ENCODE measurements at places on chromosomes 5 and 9. TPM values are rescaled to one million over a fixed set of nuclear protein-coding genes. Genes with fewer than 3 reads are reported as not detected.

The RNF224 gene
- total RNA-seq = 0.23 TPM

DNA sequence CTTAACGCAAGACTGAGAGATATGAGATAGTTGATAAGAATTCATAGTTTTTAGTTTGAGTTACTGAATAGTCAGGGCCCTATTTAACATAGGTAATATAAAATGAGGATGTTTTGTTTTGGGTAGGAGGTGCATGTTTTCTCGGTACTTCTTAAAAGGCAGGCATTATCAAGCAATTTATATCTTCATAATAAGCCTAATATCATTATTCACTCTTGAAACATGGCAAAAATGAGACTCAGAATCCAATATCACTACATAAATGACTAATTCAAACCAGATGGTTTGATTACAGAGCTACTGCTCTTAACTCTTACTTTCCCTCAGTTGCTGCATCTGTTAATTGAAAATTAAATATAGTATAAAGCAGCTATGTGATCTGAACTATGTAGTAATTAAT is 2038.7 kb downstream of the EFNA5 start:
- no peak for DNase-seq

The PLAC8L1 gene
- total RNA-seq = not detected

- no peak for DNase-seq
Observed at GRCh38 chr5:118700510-118700909, 287.8 kb downstream of the DTWD2 start.

- DNase-seq = no peak
Observed at GRCh38 chr9:135555203-135555602, 6.4 kb upstream of the PAEP start.

The SRP19 gene
- total RNA-seq = 80.4 TPM

DNA sequence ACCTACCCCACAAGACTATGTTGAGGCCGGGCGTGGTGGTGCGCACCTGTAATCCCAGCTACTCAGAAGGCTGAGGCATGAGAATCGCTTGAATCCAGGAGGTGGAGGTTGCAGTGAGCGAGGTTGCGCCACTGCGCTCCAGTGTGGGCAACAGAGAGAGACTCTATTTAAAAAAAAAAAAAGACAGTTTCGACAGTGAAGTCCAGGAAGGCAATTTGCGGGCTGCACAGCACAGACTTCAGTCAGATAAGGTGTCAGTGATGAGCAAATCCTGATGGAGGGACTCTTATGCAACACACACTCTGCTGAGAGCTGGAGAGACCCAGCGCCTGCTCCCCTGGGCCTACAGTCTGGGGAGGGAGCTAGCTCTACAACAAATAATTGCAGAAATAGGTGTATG is 14.2 kb downstream of the CCNJL start:
- DNase-seq = no peak

GRCh38 chr9:33446240-33446945 is 1.0 kb downstream of the AQP3 start:
- peak; percentile 88 for DNase-seq
